CD4-positive, alpha-beta T cell treated with Interleukin-17A for 1 hour (primary cell): ENCODE measurements at places on chromosomes 6 and 20.

GRCh38 chr20:16158090-16158975, 414.9 kb downstream of the KIF16B start:
- DNase-seq = no peak

DNA sequence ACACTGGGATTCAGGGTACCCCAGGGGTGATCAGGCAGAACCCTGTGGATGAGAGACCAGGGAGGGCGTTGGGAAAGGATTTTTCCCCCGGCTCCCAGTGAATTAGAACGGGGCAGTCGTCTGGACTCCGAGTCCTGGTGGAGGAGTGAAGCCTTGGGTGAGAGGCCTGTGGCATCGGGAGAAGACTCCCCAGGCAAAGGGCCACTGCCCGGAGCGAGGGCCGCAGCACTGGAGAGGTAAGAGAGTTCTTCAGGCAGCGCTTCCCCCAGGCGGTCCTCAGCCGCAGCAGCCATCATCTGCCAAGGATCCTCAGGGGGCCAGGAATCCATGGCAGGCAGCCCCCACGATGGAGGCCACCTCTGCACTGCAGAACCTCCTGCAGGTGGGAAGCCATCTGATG, 663 bp downstream of the C6orf15 start:
- DNase-seq = no peak

DNA sequence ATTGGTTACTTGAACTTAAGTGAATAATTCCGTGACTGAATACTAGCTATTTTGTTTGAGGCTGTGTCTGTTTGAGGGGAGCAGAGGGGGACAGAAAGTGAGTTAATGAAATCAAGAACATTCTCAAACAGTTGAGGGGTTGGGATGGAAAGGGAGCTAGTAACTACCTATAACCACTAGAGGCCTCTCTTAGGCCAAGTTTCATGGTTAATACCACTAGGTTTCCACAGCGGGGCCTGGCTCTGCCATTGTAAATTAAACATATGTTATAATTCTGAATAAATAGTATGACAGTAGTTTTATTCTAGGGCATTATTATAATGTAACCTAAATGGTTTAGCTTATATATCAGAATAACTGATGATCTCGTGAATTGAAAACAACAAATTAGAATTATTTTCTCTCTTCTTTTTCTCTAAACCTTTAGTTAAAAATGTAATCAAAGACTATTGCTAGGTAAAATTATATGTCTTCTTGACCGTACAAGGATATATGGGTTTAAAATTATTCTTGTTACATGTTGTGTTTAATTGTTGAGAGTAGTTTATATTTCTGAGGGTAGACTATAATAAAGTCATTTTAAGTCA, 108.1 kb downstream of the BCKDHB start:
- DNase-seq = peak; percentile 25

GRCh38 chr6:149864578-149865535, 698 bp upstream of the LRP11 start:
- DNase-seq = peak; percentile 64

- no peak for DNase-seq
Observed at GRCh38 chr20:1206366-1207148, 3.3 kb downstream of the C20orf202 start.

- DNase-seq = no peak
Observed at GRCh38 chr6:50990750-50991446, 172.2 kb downstream of the TFAP2B start.

DNA sequence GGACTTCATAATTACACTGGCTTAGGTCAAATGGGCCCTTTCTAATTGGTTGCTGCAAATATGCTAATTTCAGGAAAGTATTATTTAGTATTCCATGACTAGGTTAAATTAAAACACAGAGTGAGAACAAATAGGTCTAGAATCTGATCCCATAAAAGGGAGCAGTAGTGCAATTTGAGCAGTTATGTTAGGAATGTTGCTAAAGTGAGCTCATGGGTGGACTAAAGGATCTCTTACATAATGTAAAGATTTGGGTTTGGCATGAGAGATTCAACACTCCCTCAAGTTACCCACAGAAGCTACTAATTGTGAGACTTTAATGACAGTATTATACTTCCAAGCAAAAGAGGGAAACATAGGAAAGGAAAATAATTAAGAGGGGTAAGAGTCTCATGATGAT, 109.1 kb downstream of the C6orf58 start:
- DNase-seq = no peak

- DNase-seq = peak; percentile 49
Observed at GRCh38 chr6:95576218-95576997, 927 bp upstream of the MANEA start.

DNA sequence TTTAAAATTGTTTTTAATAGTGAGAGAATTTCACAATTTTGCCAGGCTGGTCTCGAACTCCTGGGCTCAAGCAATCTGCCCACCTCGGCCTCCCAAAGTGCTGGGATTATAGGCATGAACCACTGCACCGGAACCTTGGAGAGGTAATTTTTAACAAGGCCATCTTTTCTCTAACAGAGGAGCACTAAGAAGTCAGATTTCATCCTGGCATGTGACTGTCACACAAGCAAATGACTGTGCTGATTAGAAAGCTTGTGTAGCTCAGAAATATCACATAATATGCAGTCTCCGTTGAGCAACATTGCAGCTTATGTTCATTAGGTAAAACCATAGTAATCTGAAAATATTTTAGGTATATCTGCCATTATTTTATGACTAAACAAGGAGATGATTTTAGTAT, 156.0 kb downstream of the CCDC170 start:
- DNase-seq = no peak

DNA sequence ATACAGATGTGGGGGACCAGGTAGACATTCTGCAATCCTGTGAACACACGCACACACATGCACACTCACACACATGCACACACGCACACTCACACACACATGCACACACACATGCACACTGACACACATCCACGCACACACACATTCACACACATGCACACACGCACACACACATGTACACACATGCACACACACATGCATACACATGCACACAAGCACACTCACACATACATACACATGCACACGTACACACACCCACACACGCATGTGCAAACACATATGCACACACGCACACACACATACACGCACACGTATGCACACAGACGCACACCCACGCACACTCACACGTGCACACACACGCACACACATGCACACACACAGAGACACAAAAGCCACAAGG, 14.3 kb upstream of the GGTLC1 start:
- DNase-seq = no peak

DNA sequence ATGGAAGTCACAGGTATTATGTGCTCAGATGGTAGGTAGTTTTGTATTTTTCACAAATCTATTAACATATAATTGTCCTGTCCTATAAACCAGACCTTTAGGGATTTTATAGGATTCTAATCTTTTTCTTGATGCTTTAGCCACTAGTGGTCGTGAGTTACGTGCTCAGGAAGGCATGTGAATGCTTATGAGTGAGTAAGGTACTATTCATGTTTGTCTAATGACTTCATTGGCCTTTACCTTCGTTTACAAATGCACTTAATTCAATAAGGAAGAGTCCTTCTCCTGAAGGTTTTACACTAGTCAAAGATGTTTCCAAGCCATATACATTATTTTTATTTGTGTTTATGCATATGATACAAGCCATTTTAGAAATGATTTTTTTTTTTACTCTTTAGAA, 23.0 kb downstream of the PACRG start:
- DNase-seq = no peak

DNA sequence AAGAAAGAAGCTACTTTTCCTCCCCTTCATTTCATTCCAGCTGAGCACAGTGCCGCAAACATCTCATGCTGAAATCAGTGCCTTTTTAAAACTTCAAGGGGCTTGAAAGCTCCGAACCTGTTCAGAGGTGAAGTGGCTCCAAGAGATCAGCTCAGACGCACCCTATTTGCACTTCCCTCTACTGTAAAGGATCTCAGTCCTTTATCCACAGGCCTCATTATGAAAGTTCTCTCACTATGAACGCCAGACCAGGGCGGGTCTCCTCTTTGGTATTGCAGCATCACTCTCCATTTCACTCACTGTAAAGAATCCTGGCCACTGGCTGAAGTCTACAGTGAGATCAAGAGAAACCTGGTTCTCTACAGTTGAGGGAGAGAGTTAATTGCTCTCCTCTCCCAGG, 232.7 kb upstream of the POU3F2 start:
- no peak for DNase-seq

DNA sequence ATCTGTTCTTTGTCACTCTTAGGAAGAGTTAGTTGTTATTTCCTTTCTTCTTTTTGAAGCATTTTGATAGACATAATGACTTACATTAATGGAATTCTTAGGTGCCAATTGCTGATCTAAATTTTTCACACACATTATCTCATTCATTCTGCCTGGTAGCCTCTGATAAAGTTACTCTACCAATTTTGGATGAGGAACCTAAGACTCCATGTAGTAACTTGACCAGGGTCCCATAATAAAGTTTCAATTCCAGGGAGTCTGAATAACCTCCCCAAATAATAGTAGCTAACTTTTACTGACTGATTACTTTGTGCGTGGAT, 73.2 kb upstream of the CITED2 start:
- DNase-seq = no peak
